ENCODE measurements at places on chromosomes 2 and 18.

DNA sequence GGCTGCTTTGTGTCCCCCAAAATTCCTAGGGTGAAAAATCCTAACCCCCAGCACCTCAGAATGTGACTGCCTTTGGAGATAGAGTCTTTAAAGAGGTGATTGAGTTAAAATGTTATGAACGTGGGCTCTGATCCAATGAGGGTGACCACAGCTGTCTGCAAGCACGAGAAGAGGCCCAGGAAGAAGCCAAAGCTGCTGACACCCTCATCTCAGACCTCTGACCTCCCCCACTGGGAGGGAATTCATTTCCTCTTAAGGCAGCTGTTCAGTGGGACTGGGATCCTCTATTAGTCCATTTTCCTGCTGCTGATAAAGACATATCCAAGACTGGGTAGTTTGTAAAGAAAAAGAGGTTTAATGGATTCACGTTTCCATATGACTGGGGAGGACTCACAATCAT, 544.4 kb downstream of the DCDC2C start:
- DNase-seq = no peak

DNA sequence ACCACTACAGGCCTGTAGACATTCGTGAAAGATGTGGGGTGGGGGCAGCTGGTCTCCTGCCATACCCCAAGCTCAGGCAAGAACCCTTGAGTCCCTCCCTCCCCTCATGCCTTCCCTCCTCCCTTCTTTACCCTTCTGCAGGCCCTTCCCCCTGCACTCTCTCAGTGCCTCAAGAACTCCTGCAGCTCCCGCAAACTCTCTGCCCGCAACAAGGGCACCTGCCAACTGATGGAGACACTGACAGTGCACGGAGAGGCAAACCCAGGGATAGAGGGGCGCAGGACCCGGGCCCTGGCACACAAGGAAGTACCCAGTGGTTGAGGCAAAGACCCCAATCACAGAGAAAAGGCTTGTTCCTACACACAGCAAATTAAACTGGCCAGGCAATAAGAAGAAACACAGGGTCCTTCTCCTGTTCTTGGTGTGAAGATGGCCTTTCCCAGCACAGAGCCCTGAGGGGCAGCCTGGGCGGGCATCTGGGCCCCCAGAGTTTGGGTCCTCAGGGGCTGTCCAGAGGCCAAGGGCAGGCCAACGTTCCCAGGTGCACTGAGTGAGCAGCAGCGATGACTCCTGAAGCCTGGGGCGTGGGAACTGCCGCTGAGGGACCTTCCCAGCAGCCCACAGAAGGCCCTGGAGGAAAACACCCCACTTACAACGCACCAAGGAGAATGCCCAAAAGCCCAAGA, 1.6 kb downstream of the TEKT4 start:
- no peak for DNase-seq

DNA sequence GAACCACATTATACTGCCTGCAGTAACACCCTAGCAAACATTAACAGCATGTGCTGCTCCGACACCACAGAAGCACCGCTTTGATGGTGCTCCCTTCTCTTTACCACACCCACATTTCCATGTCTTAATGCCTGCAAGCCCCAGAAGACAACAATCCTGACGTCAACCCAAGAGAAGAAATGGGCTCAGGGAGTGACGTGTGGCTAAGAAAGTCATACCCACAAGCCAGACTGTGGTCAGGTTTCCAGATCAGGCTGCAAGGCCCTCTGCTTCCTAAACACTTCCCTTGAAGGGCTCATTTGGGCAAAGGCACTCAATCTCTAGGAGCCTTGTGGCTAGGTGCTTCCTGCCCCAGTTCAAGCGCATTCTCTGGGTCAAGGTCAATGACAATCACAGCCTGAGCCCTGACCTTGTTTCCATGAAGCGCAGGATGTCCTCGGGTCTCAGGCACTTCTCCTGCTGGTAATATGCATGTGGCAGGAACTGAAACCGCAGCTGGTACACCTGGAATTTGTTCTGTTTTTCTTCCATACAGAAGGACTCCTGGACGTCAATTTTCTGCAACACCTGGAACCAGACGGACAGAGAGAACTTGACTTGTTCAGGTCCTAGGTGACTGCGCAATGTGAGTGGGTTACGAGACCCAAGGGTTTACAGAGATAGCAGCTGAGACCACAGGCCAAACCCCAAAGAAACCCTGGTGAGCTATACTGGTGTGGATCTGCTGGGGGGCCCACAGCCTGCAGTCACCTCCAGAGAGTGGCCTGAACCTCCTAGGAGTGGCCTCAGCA, 67.2 kb downstream of the POLR1A start:
- peak; percentile 26 for DNase-seq

DNA sequence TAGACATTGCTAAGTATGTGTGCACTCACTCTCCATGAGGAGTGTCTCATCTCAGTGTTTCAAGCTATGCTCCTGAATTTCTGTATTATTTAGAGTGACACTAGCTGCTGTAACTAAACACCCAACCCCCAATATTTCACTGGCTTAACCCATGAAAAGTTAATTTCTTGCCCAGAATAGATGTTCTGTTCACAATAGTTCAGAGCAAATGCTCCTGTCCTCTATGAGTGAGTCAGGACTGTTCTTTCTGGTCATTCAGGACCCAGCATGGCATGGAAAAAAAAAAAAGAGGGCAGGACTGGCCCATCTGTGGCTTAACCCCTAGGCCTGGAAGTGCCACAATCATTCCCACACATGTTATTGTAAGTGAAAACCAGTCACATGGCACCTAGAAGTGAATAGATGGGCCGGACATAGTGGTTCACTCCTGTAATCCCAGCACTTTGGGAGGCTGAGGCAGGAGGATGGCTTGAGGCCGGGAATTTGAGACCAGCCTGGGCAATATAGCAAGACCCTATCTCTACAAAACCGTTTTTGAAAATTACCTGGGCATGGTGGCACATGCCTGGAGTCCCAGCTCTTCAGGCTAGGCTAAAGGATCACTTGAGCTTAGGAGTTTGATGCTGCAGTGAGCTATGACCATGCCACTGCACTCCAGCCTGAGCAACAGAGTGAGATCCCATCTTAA, 663.6 kb downstream of the IRS1 start:
- DNase-seq = no peak

DNA sequence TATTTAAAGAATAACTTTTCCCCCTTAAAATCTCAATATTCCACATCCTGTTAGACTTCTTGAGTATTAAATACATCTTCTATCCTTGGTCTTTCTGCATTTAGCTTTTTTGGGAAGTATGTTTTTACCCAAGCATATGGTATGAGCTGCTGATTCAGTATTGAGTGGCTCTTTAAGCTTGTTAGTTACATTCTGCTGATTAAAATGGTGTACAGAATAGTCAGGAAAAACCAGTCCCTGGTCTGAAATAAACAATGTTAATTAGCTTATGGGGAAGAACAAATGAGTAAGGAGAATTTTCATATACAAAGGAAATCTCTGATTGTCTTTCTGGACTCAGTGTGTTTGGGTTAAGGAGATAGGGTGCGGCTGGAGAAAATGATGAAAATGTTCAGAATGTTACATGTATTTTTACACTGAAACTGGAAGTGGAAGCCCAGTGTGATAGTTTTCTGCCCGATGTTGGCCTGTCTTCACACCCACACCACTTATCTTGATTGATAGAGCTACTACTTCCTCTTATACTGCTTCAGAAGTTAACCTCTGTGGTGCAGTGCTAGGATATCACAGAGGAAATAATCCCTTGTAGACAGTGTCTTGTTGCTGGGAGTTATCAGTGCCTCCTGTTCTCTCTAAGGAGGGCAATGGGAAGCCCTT, 84.0 kb downstream of the MSH2 start:
- no peak for DNase-seq

- no peak for DNase-seq
These were observed 6.1 kb upstream of the CYRIA start for GRCh38 chr2:16671760-16672159.

- DNase-seq = no peak
These were observed 58.7 kb downstream of the FAM117B start for GRCh38 chr2:202693503-202693902.

DNA sequence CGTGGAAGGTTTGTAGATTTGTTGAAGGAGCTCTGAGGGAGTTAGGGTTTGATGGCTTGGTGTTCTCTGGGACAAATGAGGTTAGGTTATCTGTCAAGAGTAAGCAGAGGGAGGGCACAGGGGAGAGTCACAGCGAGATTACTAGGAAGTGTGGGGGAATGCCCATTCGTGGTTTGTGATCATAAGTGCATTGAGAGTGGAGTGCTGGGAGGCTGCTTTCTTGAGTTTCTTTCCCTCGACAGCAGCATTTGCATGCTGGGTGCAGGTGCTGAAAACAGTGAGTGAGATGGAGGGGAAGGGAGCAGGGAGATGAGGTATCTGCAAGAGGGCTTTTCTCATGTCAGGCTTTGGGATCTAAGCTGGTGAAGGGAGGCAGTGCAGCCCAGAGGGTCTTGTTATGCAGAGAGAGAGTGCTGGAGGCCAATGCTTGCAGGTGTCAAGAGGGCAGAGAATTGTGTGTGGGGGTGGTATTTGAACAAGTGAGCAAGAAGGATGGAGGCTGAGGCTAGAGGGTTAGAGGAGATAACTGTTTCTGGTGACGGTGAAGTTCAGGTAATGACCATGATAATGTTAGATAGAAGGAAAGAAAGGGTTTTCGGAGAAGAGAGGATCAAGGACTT, 8.8 kb downstream of the RALB start:
- no peak for DNase-seq

GRCh38 chr2:70696142-70696541, 71.9 kb downstream of the ADD2 start:
- no peak for DNase-seq

DNA sequence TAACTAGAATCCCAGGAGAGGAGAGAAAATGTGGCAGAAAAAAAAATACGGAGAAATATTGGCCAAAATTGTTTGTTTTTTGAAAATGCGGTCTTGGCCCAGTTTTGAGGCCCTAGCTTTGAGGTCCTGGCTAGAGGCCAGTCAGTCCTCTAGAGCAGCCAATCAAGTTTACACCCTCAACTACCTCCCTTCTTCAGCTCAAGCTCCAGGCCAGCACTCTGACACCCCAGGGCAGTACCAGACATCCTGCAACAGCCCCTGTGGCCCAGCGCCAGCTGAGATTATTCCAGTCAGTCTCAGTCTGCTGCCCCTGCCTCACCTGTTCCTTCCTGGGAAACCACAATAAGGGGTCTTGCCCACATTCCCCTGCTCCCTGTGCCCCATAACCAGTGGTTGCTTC, 107.7 kb downstream of the UGGT1 start:
- no peak for DNase-seq

DNA sequence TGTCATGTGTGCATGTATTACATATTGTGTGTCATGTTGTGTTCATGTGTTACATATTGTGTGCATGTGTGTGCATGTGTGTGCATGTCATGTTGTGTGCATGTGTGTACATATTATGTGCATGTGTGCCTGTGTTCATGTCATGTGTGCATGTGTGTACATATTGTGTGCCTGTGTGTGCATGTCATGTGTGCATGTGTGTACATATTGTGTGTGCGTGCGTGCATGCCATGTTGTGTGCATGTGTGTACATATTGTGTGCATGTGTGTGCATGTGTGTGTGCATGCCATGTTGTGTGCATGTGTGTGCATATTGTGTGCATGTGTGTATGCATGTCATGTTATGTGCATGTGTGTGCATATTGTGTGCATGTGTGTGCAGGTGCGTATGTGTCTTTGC, 267.1 kb downstream of the EIPR1 start:
- DNase-seq = no peak

- DNase-seq = no peak
These were observed 32.9 kb downstream of the MTERF4 start for GRCh38 chr2:241068942-241069810.

GRCh38 chr2:240298803-240299709, 136.4 kb upstream of the GPC1 start:
- no peak for DNase-seq

DNA sequence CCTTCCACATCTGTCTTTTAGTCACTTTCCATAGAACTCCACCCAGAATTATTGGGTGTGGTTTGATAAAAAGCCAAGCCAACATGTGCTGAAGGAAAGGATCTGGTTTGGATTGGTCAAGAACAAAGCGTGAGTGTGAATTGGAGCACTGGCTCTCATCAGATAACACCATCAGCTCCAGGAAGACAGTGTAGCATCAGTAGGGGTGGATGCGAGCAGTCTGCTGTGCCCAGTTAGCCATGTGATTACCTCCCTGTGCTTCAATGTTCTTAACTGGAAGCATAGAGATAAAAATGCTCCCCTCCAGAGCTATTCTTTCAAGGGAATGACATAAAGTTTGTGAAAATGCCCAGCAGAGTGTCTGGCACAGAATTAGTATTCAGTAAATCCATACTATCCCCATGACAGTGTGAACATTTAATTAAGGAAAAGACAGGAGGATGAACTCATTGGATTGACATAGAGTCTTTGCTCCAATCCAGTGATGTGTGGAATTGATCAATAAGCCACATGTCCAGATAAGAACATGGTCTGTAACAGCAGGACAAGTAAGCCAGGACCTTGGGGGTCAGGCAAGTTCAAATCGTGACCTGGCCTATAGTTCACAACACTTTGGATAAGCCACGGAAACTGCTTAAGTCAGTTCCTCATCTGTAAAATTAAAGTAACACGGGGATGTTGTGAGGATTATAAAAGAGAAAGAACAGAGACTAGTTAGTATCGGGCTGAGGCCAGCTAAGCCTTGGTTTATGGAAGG, 68.0 kb downstream of the FAM124B start:
- no peak for DNase-seq

DNA sequence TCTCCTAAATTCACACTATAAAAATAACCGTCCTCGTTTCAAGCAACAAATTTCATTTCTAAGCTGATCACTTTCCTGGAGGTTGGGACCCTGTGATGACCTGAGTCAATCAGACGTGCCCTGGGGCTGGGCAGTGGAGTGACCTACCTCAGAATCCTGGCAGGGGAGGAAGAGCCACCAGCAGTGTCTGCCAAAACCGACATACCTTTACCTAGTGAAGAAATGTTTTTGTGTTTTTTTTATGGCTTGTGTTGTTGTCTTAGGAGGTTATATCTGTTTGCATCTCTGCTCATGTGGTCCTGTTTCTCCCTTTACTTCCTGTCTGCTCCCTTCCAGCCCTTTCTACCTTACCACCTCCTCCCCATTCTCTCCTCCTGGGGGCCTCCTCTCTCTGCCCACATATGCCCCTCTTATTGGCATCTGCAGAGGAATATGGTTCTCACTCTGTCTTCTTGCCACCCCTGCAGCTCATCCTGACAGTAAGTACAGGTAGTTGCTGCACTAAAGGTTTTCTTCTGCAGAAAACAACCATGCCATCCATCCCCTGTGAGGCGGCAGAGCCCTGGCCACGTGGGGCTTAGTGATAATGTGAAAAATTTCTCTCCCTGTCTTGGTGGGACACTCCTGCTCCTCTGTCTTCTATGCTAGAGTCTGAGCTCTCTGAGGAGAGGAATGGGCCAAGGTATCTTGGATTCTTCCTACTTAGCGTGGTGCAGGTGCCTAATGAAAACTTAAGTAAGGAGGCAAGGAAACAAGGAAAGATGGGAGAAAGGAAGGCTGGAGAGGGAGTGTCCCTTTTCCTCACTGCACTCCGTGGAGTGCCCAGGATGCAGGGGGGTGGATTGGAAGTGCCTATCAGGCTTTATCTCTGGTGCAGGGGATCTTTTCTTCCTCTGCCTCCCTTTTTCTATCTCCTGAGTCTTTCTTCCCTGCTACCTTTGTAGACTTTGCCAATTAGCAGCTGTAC, 15.4 kb downstream of the ACOXL start:
- no peak for DNase-seq

GRCh38 chr2:207747653-207748560, 21.8 kb downstream of the FZD5 start:
- no peak for DNase-seq

Measured in head of caudate nucleus (tissue), 42 donors.